Mesothelial cell of epicardium (in vitro differentiated cells): ENCODE measurements at places on chromosomes 6 and 20.

DNA sequence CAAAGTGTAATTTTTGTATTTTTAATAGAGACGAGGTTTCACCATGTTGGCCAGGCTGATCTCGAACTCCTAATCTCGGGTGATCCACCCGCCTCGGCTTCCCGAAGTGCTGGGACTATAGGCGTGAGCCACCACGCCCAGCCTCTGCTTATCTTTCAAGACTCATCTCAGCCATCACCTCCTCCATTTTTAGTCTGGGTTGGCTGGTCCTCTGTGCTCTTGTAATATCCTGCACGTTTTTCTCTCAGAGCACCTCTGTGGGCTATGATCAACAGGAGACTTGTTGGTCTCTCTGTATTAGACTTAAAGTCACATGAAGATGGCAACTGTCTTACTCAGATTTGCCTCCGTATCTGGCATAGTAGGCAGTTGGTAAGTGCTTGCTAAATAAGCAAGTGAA lies 7.6 kb downstream of the NOTCH4 start:
- no peak for DNase-seq

DNA sequence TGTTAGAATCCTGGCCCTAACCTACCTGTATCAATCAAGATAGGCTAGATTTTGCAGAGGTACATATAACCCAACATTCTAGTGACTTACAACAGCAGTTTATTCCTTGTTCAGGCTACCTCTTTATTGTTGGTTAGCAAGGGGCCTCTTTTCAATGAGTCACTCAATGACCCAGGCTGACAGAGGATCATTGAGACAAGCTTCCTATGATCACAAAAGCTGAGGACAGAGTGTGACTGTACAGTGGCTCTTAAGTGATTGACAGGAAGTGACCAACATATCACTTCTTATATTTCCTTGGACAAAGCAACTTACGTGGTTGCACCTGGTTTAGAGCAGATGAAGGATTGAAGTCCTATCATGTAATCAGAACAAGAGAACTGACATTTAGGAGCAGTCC lies 740.9 kb downstream of the FRK start:
- DNase-seq = no peak

- DNase-seq = no peak
Measured at GRCh38 chr20:35891375-35891774, 62.9 kb downstream of the SCAND1 start.

GRCh38 chr6:13001927-13002326 lies 285.4 kb downstream of the PHACTR1 start:
- no peak for DNase-seq

DNA sequence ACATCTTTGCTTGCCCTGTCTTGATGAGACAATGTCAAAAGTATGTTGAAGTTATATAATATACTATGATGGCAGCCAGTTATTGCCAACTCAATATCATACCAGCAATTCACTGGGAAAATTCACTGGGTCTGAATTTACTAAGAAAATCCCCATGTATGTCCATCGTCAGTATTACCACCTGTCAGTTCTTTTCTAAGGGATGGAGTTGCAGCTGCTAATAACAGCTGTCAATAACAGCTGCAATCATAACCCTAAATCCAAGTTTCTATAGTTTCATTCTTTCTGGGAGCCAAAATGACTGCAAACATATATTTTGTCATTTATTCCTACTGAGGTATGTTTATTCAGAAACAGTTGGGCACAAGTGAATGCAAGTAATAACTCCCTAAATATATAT lies 132.6 kb upstream of the RIN2 start:
- DNase-seq = no peak

DNA sequence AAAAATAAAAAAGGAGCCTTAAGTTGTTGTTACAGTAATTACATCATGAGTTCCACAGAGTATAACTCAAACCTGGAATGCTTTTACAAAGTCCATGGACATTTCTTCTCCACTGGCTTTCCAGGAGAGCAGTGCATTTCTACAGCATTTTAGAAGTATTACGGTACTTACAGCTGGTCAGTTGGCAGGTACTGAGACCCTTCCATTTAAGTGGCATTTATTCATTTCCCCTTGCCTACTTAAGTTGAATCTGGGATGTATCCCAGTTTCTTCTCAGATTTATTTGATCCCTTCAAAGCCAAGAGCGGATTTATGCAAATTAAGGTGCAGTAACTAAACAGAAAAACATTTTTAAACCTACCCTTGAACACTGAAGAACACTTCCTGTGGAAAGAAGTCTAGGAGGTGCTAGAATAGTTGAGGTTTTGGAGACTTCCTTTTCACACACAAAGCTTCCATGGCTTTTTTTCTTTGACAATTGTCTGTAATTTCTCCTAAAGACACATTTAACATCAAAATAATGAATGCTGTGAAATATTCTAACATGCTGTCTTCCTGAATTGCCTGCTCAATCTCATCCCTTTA lies 3.4 kb downstream of the PRDM13 start:
- DNase-seq = no peak

DNA sequence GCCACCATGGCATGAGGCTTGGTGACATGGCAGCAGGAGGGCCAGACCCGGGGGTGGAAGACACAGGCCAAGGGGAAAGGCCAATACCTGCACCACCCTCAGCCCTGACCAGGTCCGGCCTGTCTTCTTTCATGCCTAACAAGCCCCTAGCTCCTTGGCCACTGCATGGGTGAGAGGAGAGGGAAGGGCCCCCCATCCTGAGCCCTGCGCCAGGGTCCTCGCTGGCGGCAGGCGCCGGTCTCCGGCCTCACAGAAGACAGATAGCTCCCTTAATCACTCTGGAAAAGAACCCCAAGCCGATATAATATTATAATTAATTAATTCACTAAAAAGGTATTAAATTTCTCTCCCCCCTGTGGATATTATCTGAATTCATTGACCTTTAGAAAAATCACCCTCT lies 41.4 kb downstream of the MDFI start:
- no peak for DNase-seq

- DNase-seq = no peak
Measured at GRCh38 chr20:45913116-45913515, 1.2 kb upstream of the PLTP start.

DNA sequence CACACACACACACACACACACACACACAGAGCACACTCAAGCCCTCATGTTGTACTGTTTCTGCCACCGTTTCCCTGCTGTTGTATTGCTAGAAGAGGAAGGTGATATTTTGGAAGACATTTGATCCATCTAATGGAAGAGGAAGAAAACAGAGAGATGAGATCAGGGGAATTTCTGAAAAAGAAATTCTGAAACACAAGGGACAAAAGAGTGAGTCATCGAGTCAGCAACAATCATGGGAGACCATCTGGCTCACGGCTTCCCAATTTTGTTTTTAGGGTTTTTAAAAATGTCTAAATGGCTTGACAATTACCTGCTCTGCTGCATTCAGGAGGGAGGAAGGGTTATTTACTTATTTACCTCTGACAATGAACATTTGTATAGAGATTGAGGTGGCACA lies 22.0 kb downstream of the SOX4 start:
- no peak for DNase-seq

DNA sequence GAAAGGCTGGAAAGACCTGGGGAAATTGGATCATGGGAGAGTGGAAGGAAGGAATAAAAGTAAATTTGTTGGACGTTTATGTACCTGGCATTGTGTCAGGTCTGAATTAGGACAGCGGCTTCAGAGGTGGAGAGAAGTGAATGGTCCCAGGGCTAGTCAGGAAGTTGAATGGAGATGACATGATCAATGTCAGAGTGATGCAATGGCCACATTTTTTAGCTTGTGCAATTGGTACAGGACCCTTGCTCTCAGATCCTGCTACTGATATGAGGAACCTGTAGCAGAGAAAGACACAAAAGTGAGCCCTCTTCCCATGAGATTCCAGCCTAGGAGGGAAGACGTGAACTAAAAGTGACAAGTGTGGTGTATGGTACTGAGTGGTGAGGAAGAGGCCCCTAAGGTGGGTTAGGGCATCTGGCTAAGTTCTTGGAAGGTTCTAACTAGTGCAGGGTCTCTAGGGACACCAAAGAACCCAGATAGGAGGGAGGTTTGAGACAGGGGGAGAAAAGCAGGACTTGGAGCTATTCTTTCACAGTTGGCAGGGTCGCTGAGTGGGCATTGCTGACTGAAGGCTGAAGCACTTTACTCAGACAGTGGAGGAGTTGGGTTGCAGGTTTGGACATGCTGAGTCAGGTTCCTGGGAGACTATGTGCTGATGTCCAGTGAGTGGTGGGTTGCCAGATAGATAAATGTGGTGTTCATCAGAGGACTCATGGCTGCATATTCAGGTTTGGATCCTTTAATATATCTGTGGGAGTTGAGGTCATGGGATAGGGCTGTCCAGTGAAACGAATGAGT lies 266.1 kb upstream of the RNF24 start:
- DNase-seq = no peak

DNA sequence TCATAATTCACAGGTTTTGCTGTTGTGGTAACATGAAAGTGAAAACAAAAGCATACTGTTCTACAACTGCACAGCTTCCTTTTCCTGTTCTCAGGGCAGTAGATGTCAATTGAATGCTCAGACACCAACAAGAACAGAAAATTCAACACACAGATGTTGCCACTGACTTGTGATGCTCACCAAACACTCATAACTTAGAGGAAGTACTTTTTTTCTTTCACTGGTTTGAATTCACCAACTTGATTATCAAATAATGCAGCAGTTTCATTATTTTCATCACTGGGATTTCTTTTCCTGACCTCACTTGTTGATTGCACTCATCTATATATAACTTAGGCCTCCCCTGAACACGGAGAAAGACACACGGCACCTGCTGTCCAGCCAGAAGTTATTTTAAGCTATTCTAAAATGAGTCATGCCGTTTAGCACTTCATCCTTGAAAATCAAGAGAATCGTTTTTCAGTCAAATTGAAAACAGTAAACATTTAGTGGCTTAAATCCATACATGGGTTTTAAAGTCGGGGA lies 949 bp downstream of the TXLNB start:
- DNase-seq = no peak

GRCh38 chr6:155221086-155221485 lies 42.7 kb upstream of the CLDN20 start:
- DNase-seq = no peak

- no peak for DNase-seq
Measured at GRCh38 chr6:1705183-1705582, 95.5 kb downstream of the FOXC1 start.

GRCh38 chr6:17813542-17813941 lies 106.8 kb upstream of the NUP153 start:
- DNase-seq = no peak

DNA sequence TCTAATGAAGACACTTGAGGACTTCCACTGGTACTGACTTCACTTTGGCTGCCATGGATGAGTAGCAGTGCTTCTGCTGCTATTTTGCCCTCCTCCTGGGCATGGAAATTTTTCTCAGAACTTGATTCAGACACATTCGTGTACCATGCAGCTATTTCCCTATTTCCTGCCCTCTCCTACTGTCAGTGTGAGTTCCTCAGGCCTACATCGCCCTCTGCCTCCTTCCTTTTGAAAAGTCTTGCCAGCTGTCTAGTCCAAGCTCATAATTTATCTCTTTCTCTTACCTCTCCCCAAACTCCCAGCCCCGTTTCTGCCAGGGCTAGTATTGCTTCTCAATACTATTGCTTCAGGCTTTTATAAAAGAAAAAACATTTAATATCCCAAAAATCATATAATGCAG lies 470.2 kb downstream of the ADGRB3 start:
- no peak for DNase-seq

GRCh38 chr20:41508335-41508734 lies 109.8 kb downstream of the CHD6 start:
- no peak for DNase-seq

DNA sequence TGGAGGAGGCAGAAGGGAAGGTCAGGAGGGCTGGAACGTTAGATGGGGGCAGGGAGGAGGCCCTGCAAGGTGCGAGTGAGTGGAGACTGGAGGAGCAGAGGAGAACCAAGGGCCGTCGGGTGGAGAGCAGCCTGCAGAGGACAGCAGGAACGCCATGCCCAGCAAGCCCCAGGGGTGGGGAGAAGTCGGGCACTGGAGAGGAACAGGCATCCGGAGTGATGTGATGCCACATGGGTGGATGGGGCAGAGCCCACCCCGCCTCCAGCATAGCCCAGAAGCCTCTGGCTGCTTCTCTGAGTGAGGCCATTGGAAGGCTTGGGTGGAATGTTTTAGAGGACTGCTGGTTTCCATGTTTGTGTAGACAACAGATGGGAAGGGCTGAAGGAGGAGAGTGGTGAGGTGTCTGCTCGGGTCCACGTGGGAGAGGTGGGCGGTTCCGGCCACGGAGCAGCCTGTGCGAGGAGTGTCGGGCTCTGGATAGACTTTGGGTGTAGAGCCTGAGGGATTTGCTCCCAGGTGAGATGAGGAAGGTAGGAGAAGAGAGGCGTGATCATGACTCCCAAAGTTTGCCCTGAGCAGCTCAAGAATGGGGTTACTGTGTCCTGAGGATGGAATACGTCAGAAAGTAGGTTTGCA lies 221.4 kb downstream of the SMOC2 start:
- no peak for DNase-seq

GRCh38 chr6:118387921-118388701 lies 160.0 kb upstream of the PLN start:
- DNase-seq = no peak

GRCh38 chr6:40256831-40257230 lies 322.6 kb upstream of the MOCS1 start:
- DNase-seq = no peak
